Left renal pelvis (tissue), 4 donors: ENCODE measurements at places on chromosomes 3 and 15. TPM values are rescaled to one million over a fixed set of nuclear protein-coding genes. Genes with fewer than 3 reads are reported as not detected.

DNA sequence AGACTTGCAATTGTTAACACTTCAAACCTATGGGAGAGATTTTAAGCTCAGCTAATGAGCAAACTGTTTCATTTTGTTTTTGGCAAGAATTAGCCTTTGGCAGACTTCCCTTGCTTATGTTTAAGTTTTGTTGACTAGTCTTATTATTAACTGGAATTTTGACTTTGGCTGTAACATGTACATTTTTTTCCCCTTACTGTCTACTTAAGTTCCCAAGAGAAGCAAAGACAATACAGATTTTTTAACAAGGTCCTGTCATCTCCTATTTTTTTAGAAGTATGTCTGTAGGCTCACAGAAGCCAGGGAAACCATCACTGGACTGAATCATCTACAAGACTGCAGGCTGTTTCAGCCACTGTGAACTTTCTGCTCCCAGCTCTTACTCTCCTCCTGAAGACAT, 74.3 kb downstream of the DGKG start:
- no peak for DNase-seq

NCK1 gene
- polyA plus RNA-seq: 32.1 TPM

FSIP1 gene
- polyA plus RNA-seq: 1.5 TPM

DNA sequence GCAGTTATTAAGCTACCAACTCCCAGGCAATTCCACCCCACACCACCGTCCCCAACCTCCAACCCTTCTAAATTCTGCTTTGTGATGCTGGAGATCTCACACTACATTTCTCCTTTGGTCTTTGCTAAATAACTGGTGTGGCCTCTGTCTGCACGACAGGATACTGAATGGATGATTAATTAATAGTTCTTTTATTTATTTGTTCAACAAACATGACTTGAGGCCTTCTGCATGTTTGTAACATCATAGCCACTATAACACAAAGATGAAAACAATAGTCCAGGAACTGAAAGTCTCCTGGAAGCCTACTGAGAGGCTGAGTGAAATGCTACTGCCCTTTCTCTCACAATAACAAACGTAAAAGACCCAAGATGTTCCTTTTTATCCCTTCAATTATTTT, 609.5 kb upstream of the UBE2E2 start:
- DNase-seq: no peak
